GM12892 (cell line): ENCODE measurements at places on chromosomes 6 and 20.

GRCh38 chr20:54362283-54362682, 113.1 kb upstream of the DOK5 start:
- no peak for DNase-seq

- no peak for DNase-seq
Measured at GRCh38 chr20:31410011-31410410, 4.0 kb upstream of the DEFB121 start.

DNA sequence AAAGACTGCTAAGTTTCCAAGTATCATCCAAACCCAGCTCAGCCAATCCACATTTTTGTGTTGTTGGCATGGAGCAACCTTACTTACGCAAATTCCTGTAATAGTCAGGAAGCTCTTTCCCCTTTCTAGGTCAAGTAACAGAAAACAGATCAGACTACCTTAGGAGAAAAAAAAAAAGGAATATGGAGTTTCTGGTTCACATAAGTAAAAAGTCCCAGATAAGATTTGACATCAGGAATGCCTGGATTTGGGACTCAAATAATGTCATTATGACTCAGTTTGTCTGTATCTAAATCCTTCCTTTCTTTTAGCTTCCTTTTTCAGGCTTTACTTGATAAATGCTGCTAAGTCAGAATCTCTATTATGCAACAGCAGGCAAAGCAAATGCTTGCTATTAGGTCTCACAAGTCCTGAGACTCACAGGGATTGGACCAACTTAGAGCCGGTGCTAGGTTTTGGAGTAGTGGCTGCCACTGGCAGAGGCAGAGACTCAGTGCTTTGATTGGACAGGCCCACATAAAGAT, 44.5 kb downstream of the NCOA7 start:
- DNase-seq: no peak

- DNase-seq: no peak
Measured at GRCh38 chr20:33522256-33522820, 32.4 kb downstream of the CBFA2T2 start.

- no peak for DNase-seq
Measured at GRCh38 chr6:154886471-154886870, 108.6 kb upstream of the TIAM2 start.

DNA sequence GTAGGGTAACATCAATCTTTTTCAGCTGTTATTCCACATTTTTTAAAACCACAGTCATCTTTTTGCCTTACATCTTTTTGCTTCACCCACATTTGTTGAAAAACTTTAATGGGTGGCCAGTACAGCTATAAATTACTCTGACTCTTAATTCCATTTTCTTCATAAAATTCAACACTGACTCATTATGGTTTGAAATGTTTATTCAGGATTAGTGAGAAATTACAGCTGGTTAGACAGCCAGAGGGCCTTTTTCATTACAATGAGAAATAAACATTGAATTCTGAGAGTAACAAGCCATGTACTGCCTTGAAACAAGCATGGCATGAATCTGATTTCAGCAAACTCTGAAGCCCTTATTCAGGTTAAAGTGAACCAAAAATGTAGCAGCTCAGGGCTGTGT, 19.5 kb downstream of the NDUFAF4 start:
- DNase-seq: no peak

DNA sequence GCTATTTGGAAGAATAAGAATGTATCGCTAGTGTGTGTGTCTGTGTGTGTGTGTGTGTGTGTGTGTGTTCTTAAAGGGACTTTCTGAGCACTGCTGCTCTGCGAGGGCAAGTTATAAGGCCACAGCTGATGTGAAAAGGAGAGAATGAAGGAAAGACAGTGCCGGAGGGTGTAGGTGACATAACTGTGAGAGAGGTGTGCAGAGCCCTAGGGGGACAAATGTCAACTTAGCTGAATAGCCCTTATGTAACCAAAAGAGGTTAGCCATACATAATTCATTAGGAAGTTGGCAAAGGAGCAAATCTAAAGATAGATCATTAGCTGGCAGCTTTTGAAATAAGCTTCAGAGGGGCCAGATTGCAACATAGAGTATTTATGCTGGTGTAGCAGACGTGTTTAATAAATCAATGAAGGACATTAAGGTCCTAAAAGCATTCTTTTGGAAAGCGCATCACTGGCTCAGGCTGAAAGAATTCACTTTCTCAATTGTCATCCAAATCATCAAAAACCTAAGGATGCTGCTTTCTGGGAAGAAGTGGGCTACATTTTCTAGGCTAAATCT, 81.0 kb downstream of the NDUFAF5 start:
- no peak for DNase-seq

- no peak for DNase-seq
Measured at GRCh38 chr20:11755071-11755841, 162.4 kb upstream of the BTBD3 start.

GRCh38 chr20:2739042-2739398, 46.4 kb downstream of the EBF4 start:
- DNase-seq: no peak
